ENCODE measurements at places on chromosomes 1 and 21.

DNA sequence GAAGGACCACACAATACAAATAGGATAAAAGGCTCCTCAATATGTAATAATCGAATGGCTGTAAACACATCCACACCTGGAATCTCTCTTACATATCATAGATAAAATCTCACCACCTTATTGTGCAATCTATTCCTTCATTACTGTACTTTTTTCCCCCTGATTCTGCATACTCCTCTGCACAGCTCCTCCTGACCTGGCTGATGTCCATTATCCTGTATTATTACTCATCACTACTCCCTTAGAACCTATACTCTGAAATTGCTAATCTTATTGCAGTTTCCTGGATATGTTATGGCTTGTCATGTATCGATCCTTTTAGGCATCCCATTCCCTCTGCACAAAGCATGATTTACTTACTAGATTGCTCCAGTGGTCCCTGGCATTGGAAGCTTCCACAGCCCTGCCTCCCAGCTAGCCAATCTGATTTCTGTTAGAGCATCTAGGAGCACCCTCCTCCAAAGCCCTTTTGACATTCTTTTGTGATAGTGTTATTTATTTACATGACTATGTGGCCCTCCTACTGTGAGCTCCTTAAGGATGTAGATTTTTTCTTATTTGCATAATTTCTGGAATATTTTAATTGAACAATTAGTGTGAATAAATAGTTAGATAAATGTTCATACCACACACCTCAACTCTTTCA lies 24.2 kb upstream of the PHGDH start:
- DNase-seq: no peak

DNA sequence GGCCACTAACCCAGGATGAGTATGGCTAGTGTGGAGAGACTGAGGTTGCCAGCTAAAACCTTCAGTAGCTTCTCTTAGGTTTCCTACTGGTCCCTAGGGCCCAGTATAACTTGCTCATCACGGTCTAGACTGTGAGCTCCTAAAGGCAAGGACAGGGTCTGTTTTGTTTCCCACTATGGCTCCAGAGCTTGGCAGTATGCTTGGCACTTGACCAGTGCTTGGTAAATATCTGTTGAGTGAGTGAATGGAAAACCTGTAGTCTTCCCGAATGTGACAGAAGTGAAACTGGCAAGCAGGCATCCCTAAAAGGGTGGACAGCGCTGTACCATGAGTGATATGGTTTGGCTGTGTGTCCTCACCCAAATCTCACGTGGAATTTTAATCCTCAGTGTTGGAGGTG lies 13.1 kb upstream of the PARS2 start:
- no peak for DNase-seq

- no peak for DNase-seq
These were observed 80.6 kb downstream of the PAPPA2 start for GRCh38 chr1:176543360-176544129.

DNA sequence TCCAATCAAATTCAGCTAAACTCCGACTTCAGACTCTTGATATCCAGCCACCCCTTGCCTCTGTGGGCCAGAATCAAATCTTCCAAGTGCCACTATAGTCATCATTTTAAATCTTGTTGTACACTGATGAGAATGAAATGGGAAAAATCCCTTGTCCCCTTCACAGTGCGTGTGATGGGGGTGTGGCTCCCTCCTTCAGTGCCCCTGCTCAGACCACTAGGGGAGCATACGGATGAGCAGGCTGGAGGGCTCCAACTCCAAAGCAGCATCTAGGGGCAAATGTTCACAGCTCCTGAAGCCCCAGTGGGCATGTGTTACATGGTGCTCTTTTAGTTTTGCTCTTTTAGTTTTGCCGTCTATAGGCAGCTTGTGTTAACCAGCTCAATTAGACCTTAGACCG lies 35.4 kb upstream of the HSD3B1 start:
- no peak for DNase-seq

DNA sequence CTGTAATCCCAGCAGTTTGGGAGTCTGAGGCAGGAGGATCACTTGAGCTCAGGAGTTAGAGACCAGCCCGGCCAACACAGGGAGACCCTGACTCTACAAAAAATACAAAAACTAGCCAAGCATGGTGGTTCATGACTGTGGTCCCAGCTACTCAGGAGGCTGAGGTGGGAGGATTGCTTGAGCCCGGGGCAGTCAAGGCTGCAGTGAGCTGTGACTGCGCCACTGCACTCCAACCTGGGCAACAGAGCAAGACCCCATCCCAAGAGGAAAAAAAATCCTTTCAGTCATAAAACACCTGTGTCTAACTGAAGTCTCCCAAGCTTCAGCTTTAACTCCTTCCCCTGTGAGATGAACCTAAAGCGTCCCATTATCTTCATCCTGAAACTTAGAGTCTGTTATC lies 33.1 kb upstream of the GOLT1A start:
- DNase-seq: no peak

- no peak for DNase-seq
These were observed 27.6 kb downstream of the KCNJ6 start for GRCh38 chr21:37888659-37889058.

GRCh38 chr1:220798338-220798737 lies 11.6 kb downstream of the MTARC1 start:
- DNase-seq: no peak

DNA sequence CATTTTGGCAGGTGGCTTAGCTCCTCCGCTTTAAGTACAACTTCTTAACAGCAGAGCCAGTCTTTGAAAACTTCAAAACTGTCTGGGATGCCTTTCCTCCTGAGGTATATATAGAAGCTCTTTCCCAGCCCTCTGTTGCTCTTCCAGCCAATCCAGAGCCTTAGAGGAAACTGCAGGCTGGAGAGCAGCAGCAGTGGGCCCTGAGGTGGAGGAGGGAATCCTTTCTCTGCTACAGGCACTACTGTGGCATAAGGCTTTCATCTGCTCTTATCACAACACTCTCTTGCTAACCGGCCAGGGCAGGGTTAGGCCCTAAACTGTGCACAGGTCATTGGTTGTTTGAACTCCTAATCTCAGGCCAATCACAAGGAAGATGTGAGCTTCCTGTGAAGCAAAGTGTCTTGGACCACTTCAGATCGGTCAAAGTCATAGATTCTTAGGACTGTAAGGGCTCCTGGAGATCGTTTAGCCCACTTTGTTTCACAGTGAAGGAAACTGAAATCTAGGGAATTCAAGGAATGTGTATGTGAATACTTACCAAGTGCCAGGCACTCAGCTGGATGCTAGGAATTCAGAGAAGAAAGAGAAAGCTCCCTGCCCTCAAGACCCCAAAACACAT lies at the start of gene RGS5:
Gene RGS5, minus strand, starts transcription at position 84 of the 619 bp plus-strand sequence. Its CDS starts 81 bp downstream, at position 3.
- no peak for DNase-seq

GRCh38 chr1:150180474-150180873 lies 30.8 kb downstream of the PLEKHO1 start:
- DNase-seq: no peak

DNA sequence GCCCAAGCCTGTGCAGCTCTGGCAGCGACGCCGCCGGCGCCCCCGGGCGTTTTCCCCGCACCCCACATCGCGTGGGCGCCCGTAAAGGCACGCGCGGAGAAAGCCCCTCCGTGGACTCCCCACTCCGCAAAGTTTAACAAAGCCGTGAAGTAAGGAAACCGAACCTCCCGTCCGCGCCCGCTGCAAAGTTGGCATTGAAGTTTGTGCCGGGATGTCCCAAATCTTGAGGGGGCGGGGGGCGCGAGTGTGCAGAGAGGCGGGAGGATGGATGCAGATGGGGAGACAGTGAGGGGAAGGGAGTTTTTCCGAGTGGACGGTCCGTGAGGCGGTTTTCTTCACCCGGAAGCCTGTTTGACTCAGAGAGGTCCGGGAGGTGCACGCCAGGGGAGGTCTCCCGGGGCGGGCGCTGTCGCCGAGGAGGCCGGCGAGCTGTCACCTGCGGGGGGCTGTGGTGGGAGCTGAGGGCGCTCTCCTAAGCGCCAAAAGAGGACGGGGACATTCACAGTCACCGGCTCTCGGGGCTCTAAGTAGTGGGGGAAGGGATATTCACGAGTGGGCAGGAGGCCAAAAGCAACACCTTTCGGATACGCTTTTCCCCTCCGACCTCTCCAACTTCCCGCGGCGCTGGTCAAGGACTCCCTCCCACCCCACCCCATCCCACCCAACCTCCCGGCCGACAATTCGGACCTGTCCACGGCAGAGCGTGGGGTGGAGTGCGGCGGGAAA lies 1.3 kb downstream of the WLS start:
- no peak for DNase-seq
